NCI-H2081 treated with DMSO at 0.1 percent for 48 hours (cell line): ENCODE measurements at places on chromosomes 7 and 10.

- DNase-seq = no peak
Measured at GRCh38 chr7:139682136-139683013, 95.4 kb downstream of the HIPK2 start.

GRCh38 chr7:120394595-120394994 is 121.6 kb downstream of the KCND2 start:
- DNase-seq = no peak

GRCh38 chr10:70051848-70052247 is 798 bp upstream of the MACROH2A2 start:
- DNase-seq = no peak

DNA sequence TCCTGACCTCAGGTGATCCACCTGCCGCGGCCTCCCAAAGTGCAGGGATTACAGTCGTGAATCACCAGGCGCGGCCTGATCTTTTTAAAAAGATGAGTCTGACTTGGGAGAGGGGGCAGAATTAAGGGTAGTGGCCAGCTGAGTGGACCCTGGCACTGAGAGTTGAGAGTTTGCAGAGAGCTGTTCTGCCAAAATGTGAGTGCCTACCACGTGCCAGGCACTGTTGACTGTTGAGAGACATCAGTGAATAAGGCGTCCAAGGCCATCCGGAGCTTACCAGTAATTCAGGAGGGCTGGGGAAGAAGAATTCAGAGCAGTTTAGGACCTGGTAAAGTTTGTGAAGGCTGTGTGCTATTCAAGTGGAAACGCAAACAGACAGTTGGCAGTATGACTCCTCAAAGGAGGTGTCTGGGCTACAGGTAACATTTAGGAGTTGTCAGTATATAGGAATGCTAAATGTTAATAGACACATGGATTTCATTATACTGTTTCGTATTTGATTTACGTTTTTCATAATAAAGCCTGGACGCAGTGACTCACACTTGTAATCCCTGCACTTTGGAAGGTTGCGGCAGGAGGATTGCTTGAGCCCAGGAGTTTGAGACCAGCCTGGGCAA is 1.5 kb downstream of the NIPSNAP2 start:
- DNase-seq = no peak

DNA sequence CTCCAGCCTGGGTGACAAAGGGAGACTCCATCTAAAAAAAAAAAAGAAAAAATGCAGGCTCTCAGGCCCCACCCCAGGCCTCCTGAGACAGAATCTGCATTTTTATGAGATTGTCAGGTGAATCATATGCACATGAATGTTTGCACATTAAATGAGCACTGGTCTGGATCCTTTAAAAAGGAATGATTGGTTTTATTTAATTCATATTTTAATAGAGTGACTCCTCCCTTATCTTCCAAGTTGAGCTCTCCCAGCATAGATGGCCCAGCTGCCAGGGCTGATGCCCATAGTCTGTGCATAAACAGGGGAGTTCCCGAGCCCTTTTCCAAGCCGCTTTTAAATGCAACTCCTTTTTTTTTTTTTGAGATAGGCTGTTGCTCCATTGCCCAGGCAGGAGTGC is 28.5 kb downstream of the CUX1 start:
- no peak for DNase-seq

DNA sequence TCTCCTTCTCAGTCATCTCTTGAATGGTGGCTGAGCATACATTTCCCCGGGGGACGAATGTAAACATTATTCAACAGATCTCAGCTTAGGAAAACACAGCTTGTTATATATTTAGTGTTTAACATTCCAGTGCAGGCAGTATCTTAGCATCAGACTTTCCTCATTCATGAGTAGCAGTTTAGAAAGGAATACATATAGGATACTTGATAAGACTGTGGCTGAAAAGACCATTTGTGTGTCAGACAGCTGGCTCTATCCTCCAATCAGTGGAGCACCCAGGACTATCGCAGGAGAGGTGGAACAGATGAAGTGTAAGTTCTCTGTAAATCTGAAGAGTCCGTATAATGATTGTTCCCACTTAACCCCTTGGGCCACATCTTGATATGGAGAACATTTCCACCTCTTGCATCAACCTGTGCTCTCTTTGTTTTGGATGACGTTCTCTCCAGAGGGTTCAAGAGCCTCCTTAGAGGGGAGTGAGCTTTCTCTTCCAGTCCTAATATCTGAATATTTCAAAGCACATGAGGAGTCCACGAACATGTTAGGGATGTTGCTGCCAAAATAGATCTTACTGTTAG is 34.0 kb downstream of the ERLIN1 start:
- DNase-seq = no peak

DNA sequence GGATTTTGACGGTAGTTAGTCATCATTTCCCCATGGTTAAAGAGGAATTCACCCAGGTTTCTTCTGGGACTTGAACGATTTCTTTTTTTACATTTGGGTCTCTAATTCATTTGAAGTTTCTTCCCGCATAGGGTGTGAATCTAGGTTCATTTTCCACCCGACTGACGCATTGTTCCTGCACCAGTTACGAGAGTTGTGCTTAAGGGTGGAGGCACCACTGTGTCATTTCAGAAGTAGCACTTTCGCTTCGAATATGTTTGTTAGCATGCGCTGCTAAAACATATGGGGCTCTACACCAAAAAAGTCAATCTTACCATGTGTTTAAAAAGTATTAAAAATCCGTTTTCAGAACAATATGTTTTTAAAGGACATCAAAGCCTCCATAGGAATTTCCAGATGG is 140.3 kb downstream of the VIPR2 start:
- DNase-seq = no peak

DNA sequence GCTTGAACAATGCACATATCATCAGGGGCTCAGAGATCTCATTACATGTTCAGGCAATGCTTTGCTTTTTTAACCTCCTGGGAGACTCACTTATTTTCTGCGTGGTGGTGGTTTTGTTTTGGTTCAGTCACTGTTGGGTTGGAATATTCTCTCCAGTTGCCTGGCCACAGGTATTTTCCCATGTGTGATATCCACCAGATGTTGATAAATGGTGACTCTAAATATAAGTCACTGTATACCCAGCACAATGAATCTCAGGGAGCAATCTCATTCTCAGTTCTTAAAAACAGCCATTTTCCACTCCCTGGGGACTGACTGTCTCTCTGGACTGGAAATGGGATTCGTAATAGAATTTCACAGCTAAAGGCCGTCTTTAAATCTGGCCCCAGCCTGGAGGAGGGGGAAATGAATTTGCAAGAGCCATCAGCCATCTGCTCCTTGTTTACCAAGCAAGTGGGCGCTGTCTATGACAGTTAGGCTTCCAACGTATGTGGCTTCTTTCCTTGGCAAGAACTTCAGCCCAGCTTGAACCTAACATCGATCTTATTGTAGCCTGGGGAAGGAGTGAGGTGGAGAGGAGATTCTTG is 1106.2 kb downstream of the NRG3 start:
- DNase-seq = no peak

DNA sequence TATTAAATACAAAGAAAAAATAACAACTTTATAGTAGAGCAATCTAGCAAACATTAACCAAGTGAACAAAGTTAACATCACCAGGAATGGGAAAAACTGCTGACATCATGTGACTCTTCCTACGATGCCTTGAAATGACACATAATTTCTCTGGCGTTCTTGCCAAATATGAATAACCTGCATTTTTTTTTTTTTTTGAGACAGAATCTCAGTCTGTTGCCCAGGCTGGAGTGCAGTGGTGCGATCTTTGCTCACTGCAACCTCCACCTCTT is 126.5 kb upstream of the VKORC1L1 start:
- no peak for DNase-seq

GRCh38 chr7:159246702-159247480 is 102.2 kb upstream of the VIPR2 start:
- DNase-seq = no peak

GRCh38 chr7:87599336-87599735 is 1.3 kb downstream of the ABCB1 start:
- no peak for DNase-seq

GRCh38 chr7:5758753-5759335 is 22.6 kb downstream of the RNF216 start:
- no peak for DNase-seq

GRCh38 chr7:138958391-138958956 is 22.7 kb downstream of the KIAA1549 start:
- DNase-seq = no peak

DNA sequence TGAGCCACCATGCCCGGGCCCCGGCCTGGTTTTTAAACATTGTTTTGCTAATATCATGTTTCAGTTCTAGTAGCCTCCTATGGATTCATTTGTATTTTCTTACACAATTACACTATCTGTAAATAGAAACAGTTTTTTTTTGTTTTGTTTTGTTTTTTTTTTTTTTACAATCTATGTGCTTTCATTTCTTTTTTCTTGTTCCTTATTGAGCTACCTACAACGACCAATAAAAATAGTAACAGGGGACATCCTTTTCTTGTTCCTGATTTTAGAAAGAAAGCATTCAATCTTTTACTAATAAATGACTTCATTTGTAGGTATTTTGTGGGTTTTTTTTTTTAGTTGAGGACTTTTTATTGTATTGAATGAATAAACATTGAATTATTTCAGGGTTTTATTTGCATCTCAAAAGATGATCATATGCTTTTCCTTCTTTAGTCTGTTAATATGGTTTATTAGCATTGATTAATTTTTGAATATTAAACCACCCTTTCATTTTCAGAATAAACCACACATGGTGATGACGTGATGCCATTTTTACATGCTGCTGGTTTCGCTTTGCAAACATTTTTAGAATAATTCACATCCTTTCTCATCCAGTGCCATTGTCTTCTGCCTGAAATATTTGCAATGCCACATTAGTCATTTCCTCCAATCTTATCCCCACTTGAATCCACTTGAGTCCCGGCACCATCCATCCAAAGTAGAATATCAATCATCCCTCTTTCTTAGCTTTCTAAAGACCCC is 18.1 kb upstream of the AKR1E2 start:
- no peak for DNase-seq

DNA sequence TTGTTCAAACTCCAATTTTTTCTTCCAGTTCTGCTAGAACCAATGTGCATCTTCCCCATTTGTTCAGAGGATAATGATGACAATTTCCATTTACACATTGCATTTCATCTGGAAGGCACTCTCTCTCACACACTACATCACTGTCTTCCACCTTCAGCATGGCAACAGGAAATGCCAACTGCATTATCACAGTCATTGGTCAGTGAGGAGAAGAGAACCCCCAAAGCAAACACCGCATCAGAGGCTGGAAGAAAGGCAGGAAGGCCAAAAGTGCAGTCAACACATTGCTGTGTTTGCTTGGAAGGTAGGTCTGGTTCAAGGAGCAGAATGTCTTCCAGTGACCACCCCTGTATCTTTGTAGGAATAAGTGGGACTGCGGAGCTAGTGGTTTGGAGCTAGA is 192.2 kb upstream of the RHOBTB1 start:
- no peak for DNase-seq

- no peak for DNase-seq
Measured at GRCh38 chr7:2955269-2955668, 88.4 kb downstream of the CARD11 start.

GRCh38 chr10:86151613-86152012 is 215.0 kb downstream of the GRID1 start:
- DNase-seq = no peak

GRCh38 chr10:95467162-95467599 is 94.0 kb downstream of the SORBS1 start:
- no peak for DNase-seq

DNA sequence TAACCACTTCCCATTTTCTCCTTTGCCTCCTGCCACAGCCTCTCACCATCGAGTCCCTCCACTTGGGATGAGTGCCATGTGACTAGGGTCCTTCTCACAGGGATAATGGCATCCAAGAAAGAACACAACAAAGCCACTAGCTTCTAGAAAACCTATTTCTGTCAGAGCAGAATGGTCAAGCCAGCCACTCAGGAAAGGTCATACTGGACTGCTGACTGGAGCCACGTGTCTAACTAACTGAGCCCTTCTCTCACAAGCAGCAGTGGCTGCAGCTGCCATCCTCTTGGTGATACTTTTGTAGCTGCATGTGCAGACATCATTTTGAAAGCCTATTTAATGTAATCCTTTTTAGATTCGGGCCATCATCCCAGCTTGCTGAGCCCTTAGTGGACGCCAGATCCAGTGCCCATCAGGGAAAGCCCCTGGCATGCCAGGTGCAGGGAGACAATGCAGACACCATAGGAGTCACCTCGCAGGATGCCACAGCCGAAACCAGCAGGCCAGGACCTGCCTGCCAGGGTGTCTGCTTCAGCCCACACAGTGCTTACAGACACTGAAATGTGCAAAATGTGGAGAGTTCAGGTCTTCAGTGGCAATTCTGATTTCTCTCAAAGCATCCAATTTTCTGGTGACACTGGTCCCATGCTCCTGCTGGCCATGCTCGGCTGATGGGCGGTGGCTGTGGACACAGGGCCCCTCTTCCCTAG is 98.3 kb upstream of the DDC start:
- DNase-seq = no peak

DNA sequence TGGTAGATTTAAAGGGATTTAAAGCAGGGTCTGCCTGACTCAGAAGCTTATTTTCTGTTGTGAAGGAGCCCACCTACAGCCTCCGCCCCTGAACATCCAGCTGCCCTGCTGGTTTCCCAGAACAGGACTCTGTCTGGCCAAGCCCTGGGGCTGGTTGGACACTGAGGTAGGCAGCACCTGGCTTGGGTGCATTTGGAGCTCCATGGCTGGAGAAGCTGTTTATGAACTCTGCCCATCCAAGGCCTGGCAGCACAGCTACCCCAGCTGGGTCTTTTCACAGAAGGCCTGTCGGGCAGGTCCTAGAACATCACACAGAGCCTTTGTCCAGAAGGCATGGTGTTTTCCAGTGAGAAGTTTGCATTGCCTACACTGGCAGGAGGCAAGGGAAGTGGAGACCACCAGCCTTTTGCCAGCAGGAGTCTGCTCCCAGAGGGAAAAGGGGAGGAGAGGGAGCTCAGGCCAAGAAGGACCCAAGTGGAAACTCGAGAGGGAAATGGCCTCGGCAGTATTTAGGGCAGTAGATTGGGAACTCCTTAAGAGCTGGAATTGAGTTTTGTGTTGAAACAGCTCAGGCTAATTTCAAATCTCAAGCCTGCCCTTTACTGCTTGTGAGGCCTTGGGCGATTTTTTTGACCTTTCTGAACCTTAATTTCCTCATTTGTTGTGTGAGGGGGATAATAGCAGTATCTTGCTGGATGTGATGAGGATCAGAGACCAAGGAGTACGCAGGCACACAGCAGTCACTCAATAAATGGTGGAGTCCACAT is 12.3 kb upstream of the PDCD4 start:
- no peak for DNase-seq

GRCh38 chr10:92146781-92147180 is 144.1 kb downstream of the CPEB3 start:
- no peak for DNase-seq

GRCh38 chr10:93806903-93807302 is 49.2 kb downstream of the LGI1 start:
- DNase-seq = no peak

DNA sequence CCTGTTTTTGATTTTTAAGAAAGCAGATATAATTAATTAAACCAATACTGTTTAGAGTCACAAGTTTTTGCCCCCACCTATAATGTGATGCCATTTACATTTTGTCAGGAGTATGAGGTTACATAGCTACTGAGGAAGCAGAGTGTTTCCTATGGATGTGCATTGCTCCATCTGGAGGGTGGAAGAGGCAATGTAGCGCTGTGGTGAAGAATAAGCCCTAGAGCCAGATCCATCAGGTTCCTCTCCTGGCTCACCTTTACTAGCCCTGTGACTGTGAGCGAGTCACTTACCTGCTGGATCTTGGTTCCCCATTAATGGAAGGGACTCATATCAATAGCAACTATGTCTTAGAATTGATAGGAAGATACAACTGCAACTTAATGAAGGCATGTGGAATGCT is 216.0 kb downstream of the GPAM start:
- no peak for DNase-seq

GRCh38 chr7:54969208-54969967 is 49.4 kb upstream of the EGFR start:
- no peak for DNase-seq

GRCh38 chr7:108418946-108419345 is 37.3 kb downstream of the NRCAM start:
- DNase-seq = no peak
